Cortex of kidney (tissue), 1 donor: ENCODE measurements at places on chromosomes 2 and 18.

- no peak for DNase-seq
These were observed 5.0 kb downstream of the C1D start for GRCh38 chr2:68057658-68058396.

GRCh38 chr2:127566139-127566417, 30.6 kb downstream of the MYO7B start:
- DNase-seq = no peak

DNA sequence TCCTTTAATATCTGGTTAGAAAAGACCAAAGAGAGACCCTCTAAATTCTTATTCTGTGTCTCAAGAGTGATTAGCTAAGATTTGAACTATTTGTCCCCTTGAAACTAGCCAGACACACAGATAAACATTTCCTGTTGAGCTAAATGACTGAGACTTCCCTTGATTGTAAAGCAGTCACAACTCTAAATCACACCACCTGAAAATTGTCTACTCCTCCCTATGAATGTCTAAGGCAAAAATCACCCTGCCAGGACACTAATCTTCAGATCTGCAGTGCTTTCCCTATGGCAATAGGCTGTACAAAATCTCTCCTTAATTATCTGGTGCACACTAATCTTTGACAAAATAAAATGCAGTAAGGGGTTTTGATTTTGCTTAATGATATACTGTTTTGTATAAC, 200.5 kb upstream of the GULP1 start:
- DNase-seq = no peak

DNA sequence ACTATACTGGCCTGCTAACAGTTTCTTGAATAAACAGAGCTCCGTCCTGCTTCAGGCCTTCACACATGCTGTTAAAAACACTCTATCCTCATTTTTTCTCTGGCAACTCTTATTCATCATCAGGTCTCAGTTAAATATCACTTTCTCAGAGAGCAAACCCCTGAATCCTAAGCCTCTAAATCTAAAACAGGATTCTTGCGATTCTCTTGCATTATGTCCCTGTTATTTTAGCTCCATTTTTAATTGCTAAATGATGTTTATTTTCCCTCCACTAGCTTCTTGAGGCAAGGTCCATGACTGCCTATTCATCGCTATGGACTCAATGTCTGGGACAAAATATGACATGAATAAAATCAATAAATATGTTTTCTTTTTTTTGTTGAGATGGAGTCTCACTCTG, 190.7 kb upstream of the SMAD7 start:
- no peak for DNase-seq

GRCh38 chr2:101991721-101992145, at the start of gene IL1R2:
IL1R2 (plus strand) TSS chr2:101991960; CDS start chr2:102008576, 16,616 bp downstream.
- no peak for DNase-seq

DNA sequence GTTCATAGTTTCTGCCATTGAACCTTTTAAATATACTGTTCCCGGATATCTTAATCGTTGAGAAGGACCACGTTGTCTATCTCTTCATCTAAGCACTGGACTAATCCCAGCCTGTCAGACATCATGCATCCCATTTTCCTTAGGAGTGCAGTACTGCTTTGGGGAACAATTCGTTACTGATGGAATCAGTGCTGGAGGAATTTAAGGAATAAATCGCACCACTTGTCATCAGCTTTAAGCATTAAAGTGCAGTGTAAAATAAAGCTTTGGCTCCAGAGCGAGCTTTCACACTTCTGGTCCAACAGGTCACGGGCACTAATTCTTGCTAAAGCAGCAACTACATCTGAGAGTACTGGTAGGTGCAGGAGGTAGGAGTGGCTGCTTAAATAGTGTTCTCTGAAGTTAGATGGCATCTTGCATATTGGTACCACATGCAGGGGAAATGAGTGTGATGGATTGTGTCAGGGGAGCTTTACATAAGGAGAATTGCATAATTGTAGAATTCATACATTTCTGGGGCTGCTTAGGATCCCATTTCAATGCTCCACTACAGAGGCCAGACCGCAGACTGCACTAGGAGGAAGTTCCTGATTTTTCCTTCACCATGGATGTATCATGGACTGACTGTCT, 105.7 kb upstream of the RASGRP3 start:
- DNase-seq = no peak

DNA sequence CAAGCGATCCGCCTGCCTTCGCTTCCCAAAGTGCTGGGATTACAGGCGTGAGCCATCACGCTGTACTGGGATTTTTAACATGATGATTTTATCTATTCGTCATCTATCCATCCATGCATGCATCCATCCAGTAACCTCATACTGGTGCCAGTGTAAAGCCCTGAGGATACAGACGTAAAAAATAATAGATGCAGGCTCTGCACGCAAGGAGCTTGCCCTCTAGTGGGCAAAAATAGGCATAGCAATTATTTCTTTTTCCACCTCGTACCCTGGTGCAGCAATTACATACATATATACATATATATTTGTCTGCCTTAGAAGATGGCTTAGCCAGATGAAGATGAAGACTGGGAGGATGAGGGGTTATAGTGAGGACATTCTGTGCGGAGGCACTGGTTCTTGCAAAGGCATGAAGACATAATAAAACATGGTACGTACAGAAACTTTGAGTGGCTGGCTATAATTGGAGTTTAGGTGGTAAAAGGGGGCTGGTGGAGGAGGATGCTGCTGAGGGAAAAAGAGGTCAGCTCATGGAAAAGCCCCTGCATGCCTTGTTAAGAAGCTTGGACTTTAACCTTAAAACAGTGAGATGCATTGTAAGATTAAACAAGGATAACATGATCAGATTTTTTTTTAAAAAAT, 19.6 kb upstream of the RPIA start:
- no peak for DNase-seq

DNA sequence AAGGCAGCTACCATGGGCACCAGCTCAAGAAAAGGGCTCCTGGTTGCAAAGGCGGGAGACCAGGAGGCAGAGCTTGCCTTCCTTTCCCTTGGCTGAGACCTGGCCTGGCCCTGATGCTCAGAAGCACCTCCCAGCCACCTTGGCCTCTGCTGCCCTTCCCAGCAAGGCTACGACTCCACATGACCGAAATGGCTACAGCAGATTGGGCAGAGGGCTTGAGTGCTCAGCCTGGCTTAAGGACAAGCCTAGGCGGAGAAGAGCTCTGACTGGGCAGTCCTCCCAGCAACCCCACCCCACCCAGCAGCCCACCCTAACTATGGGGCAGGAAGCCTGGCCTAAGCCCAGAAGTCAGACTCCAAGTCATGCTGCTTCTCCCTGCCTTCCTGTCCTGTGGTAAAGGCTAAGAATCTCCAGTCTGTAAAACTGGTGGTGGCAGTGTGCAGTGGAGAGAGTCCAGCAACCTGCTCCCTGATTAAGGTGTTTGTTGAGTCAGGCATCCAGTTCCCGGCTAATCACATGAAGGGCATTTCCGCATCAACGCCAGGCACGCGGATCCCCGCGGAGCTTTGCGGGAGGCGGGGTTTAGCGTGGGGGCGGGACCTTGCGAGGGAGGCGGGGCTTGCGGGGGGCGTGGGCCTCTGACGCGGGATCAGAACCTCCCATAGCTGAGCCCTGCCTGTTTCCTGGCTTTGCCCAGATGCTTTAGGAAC, 256.0 kb downstream of the BCL11A start:
- no peak for DNase-seq

GRCh38 chr2:187055463-187055862, 206.5 kb upstream of the ZSWIM2 start:
- DNase-seq = no peak

- no peak for DNase-seq
These were observed 22.7 kb downstream of the IAH1 start for GRCh38 chr2:9497017-9497416.

- no peak for DNase-seq
These were observed 6.3 kb upstream of the RALBP1 start for GRCh38 chr18:9468998-9469397.

DNA sequence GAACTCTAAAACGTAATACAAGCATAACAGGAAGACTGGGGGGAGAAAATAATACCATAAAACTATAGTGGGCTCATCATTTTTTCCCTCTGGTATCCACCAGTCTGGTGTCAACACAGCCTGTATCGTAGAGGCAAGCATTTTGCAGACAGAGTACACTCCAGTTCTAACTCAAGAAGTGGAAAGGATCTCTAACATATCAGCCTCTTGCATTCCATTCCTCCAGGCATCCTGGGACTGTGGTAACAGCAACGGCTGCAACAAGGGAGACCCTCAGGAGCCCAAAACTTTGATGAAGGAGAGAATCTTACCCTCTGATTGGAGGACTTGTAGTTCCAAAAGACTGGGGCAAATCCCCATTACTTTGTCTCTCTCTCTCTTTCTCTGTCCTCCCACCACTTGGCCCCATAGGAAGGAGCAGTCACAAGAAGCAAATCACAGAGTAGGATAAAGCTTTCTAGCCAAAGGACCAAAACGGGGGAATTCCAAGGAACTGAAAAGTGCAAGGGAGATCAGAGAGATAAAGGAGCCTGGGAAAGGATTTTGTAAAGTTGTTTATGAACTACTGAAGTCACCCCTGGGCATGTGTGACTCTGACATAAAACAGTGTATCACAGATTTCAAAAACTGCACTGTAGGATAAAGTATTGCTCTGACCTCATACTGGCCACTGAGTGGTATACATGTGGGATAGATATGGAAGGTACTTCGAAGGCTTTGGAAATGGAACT, 11.9 kb downstream of the FRZB start:
- no peak for DNase-seq

DNA sequence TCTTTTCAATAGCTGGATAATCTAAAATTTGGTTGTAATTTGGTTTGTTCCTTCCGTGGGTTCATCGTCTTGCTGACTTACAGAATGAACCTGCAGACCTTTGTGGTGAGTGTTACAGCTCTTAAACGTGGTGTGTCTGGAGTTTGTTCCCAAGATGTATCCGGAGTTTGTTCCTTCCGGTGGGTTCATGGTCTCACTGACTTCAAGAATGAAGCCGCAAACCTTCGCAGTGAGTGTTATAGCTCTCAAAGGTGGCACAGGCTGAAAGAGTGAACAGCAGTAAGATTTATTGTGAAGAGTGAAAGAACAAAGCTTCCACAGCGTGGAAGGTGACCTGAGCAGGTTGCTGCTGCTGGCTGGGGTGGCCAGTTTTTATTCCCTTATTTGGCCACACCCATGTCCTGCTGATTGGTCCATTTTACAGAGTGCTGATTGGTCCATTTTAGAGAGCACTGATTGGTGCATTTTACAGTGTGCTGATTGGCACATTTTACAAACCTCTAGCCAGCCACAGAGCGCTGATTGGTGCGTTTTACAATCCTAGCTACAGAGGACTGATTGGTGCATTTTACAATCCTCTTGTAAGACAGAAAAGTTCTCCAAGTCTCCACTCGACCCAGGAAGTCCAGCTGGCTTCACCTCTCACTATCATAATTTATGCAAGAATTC, 16.6 kb downstream of the RALB start:
- DNase-seq = no peak

DNA sequence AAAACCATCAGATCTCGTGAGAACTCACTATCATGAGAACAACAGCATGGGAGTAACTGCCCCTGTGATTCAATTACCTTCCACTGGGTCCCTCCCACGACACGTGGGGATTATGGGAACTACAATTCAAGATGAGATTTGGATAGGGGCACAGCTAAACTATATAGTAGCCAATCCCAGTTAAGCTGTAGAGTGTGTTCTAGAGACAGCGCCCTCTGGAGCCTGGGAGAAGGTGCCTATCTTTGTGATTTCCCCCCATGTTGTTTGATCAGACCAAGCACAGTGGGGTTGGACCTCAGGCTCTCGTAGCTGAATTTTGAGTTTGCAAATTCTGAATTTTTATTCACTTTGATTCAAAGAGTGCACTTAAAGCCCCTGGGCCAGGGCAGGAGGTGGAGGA, 108.2 kb upstream of the TWIST2 start:
- DNase-seq = no peak

- no peak for DNase-seq
These were observed 64.6 kb downstream of the MBD2 start for GRCh38 chr18:54159906-54160305.

DNA sequence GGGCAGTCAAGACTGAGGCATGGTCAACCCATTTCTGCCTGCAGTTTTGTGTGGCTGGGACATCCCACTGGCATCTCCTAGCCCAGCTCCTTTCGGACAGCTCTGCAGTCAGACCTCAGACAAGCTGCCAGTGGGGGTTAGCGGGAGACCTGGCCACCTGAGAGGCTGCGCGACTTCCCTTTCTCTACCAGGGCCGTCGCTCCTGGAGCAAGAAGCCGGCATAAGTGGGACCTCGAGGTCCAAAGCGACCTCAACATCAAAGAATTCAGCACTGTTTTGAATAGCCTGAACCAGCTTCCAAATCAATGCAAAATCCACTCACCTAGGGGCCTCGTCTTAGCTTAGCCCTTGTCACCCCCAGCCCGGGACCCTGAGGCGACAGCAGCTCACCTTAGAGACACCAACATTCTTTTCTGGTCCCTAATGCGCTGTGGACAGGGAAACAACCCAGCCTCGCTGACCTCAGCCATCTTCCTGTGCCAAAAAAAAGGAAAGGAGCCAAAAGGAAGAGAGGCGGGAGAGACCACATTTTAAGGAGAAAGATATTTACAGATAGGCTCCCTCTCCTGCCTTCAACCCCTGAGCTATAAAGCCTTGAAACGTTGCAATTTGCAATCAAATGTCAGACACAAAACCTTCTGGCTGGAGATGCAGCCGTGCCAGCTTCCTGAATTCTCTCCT, 81.2 kb downstream of the GFPT1 start:
- DNase-seq = no peak

- no peak for DNase-seq
These were observed 253.8 kb upstream of the LYPD1 start for GRCh38 chr2:132923787-132924186.

GRCh38 chr2:238107525-238108422, 7.6 kb downstream of the ESPNL start:
- DNase-seq = no peak

DNA sequence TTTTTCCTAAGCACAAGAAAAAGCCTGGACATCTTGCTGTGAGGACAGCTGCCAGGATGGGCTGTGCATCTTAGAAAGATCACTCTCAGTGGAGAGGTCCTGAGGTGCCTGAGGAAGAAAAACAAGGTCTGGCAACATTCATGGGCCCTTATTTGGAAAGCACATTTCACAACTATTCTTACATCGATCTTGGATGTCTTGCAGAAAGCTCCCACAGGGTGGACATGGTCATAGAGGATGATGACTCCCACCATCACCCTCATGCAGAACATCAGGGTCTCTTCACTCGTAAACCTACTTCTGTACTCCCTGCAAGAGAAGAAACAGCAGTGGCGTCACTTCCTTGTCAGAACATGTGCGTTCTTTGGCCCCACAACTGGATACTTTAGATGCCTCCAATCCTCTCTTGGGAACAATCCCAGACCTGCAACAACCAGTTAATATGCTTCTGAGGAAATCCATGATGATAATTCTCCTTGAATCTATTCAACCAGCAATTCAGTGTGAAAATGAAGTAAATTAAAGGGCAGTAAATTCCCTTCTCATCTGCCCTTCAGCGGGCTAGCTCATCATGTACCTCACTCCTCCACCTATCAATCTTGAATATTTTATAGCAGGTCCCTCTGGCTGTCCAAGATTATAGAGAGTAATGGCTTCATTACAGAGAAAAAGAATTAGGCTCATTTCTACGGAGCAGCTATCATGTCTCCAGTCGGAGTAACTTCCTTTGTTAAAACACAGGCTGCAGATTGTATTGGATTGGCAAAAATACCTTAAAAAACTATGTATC, 106.2 kb downstream of the CYRIA start:
- no peak for DNase-seq

GRCh38 chr2:236849508-236849907, 236.2 kb upstream of the COPS8 start:
- no peak for DNase-seq

GRCh38 chr2:136259551-136259950, 141.6 kb upstream of the CXCR4 start:
- no peak for DNase-seq

- DNase-seq = no peak
These were observed 1471.8 kb downstream of the LRP1B start for GRCh38 chr2:140658760-140659692.
